ENCODE measurements at places on chromosomes 7 and 10.

DNA sequence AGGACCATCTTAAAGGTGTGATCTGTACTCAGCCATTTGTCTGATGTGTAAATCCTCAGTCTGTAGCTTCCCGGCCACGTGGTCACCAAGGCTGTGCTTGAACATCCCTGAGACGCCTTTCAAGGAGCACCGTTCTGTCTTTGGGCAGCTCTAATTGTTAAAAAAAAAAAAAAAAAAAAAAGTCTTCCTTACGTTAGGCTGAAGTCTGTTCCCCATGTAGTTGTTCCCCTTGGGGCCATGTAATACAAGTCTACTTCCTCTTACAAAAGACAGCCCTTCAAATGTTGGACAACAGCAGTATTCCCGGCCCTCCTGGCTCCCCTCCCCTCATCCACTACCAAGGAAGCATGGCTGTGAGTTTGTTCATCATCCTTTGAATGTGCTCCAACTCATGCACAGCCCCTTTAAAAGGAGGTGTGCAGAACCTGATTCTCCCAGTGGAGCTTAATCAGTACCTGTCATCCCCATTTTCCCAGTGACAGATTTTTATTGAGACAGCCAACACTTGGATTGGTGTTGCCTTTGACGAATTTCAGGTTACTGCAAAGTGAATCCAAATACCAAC, 392.2 kb upstream of the GALNT17 start:
- DNase-seq, result no peak

DNA sequence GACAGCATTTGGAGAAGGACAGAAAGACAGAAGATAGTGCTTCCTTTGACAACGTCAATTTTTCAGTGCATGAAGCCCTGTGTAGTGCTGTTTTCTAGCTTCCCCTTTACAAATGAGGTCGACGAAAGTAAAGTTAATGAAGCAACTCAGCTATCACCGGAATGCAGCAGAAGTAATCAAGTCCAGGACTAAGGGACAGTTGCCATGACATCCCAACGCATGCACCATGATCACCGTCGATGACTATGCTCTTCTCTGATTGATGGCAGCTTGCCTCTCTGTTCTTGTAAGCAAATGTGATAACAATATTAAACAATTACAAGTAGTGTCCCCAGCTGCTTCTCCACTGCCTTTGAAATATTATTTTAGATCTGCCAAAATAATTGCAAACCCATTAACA, 205.8 kb downstream of the FRMD4A start:
- no peak for DNase-seq

DNA sequence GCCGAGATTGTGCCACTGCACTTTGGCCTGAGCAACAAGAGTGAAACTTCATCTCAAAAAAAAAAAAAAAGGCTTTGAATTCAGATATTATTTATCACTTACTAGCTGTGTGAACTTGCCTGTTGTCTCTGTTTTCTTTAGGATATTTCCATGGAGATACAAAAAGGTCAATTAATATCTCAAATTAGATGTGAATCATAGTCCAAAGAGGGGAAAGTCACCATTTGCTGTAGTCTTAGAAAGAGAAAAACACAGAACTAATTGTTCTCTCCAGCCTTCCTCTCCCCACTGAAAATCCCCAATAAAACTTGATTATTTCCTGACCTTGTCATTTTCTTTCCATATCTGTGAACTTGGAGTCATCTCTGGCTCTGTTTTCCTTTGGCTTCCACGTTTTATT, 21.2 kb downstream of the HEPACAM2 start:
- DNase-seq, result no peak

DNA sequence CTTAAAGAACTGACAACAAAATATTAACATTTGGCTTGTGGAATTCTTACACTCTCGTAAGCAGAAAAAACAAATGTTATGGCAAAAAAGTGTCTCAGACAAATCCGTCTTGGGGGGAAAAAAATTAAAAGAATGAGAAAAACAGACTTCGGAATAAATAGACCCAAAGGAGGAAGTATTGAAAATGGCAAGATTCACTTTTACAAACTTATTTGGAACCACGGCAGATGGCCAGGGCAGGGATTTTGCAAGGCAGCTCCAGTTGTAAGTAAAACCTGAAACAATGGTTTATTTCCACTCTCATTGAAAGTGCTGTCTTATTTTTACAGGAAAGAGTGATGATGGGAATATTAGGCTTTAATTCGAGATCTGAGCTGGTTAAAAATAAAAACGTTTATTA, 1.5 kb upstream of the ZNF438 start:
- no peak for DNase-seq

DNA sequence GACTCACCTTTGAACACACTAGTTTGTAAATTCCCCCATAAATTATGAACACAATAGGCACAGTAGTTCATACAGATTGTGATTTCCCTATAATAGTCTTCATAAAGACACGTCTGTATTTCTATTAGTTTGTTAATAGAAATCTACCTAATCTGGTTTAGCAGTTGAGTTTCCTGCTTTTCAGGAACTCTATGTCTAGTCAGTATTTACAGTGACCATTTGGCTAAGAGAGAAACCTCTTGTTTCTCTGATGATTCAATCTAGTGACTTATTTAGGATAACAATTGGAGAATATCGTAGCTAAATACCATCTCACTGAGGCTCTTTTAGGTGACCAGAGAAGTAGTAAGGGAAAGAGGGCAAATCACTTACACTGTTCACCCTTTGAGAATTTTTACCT, 5.9 kb upstream of the HERPUD2 start:
- no peak for DNase-seq

- DNase-seq, result no peak
These were observed 47.8 kb downstream of the HERPUD2 start for GRCh38 chr7:35647171-35647574.

DNA sequence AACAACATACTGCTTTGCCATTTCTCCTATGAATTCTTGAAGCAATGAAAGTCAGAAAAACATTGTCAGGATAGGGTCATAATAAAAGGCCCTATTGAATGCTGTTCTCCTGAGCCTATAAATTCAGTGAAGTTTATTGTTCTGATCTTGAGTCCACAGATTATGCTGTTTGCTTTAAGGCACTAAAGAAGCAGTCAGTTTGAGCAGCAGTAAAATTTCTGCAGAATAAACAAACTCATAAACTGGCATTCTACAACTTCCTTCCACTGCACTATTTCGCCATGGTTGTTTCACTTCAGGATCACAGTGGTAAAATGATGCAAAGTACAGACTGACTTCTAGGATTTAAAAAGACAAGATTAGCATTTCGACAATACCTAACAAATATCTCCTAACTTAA, 503.2 kb downstream of the SH2D4B start:
- no peak for DNase-seq

DNA sequence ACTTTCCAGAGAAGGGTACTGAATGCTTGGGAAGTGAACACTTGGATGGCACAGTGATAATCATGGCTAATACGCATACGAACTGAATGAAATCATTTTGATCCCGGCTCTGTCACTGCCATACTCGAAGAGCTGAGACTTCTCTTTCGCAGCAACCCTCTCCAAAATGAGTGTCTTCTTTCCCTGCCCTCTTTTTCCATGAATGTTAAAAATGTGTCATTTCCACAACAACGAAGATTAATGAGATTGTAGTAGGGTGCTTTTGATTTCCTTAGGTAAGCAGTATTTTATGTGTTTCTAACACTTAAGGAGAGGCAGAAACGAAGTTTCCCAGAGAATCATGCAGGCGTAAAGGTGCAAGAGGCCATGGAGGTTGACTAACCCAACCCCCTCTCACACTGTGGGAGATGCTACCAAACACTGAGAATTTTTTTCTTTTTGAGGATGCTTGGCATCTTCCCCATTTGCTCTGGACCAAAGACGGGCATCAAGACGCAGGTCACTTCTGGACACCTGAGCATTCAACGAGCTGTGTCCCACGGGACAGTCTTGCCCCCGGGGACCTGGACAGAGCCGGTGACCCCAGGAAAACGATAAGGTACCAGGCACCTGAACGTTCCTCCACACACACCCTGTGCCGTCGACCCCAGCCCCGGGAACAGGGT, 823 bp downstream of the COPG2 start:
- no peak for DNase-seq

DNA sequence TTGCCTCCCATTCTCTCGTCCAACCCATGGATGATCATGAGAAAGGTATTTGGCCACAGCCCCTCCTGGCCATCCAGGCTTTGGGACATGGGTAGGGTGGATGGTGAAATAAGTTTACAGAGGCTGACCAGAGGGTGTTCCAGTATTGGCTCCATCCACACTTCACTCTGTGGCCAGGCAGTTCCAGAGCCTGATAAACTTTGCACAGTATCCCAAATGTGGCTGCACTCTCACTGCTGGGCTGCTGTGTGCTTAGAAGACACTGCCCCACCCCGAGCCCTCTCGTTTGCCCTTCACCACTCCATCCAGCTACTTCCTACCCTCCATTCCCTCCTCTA, 72.0 kb upstream of the ZMIZ1 start:
- DNase-seq, result no peak

GRCh38 chr7:127375631-127376030, 16.9 kb downstream of the ZNF800 start:
- no peak for DNase-seq

- no peak for DNase-seq
These were observed 38.2 kb upstream of the TMEM236 start for GRCh38 chr10:17713758-17714157.

DNA sequence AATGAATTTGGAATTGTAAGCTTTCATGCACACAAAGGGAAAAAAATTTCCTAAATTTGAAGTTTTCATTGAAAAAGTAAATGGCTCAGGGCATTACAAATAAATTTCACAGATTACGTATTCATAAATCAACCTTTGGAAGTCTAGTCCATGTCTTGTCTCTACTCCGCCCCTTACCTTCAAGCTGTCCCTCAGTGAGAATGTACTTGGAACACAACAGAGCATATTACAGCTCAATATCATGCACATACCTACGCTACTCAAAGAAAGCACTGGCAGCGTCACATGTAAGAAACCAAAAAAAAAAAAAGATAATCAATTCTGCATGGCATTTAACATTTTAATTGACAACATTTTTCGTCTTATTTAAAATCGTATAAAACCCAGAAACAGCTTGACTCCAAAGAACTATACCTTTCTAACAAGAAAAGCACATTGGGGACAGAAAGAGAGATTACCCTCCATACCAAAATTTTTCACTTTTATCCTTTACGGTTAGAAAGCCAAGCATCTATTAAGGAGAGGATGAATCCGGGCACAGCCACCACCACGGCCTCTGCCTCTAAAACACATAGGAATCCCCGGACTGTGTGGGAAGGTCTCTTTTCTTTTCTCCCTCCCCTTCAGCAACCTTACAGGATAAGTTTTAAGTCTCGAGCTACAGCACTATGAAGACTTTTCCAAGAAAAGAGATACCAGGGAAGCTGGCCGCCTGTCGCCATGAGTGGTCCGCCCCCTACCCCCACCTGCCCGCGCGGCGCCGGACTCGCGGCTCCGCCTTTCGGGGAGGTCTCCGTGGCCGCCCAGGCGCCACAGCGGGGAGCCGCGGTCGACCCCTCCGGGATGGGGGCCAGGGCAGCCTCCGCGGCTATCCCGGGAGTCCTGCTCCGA, 1.1 kb downstream of the JMJD1C start:
- DNase-seq, result no peak

GRCh38 chr10:14485986-14486385, 155.3 kb upstream of the FRMD4A start:
- DNase-seq, result no peak

- DNase-seq, result no peak
These were observed 54.1 kb downstream of the ABLIM1 start for GRCh38 chr10:114603948-114604347.

GRCh38 chr7:36265680-36266079, 112.6 kb downstream of the EEPD1 start:
- DNase-seq, result no peak

GRCh38 chr10:44397476-44398225, 12.8 kb upstream of the CXCL12 start:
- no peak for DNase-seq

DNA sequence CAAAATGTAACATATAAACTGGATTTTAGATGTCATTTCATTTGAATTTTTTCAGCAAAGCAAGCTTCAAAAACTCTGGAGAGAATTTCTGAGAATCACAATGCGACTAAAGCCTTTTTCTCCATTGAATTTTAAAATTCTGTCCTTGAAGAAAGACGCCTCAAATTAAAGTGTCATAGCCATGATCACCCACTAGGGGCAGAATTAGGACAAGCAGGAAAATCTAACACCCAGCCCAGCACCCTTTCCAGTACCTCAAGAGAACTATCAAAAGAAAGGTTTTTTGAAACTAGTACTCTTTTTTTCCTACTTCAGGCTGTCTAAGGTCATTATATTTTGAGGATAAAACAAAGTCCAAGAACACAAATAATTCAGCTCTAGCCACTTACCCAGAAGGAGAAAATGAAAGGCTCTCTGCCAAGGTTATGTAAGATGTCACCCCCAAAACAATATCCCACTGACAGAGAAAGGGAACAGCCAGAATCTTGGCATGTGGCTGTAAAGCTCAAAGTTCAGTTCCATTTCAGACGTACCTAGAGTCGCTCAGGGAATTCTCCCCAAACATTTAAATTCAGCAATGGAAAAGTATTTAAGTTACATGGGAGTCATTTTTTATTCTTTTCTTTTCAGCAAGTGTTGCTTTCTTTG, 299.4 kb downstream of the SNX13 start:
- no peak for DNase-seq

DNA sequence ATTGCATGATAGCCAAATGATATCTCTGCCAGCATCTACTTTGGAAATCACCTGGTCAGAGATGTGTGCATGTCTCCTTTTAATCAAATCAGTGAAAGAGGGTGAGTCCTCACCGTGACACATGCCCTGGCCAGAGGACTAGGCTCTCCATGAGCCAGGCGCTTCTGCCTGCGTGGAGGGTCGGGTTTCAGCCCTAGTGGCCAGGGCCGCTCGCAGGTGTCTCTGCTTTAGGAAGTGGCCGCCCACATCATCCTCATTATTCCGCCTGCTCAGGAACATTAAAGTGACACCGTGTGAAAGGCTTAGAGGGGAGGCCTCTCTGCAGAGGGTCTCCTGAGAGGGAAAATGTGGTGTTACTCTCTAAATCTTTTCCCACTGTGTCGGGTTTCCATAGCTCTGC, 173.6 kb upstream of the PRKCQ start:
- DNase-seq, result no peak

DNA sequence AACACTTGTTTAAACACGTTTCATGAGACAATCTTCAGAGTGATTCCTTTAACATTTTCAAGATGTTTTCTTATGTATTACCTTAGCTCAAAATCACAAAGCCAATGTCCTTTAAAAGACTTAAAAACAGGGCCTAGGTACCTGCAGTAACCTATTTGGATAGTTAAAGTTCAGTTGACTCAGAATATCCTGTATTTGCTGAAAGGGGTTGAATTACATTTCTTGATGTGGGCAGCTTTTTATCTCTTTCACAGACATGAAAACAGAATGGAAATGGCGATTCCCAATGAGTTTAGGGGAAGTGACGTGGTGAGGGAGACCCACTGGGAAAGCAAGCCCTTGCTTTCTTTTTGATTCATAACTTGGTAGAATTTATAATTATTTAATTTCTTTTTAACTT, 324.4 kb upstream of the AOAH start:
- no peak for DNase-seq

Data from cortex of kidney (tissue), 1 donor.